ENCODE measurements at places on chromosomes 7 and 10. TPM values are rescaled to one million over a fixed set of nuclear protein-coding genes. Genes with fewer than 3 reads are reported as not detected.
A peak's percentile ranks its signal among the peaks of the same experiment; 100 is the strongest.

The TAS2R41 gene
- not detected for total RNA-seq

The EEPD1 gene
- 55.5 TPM for total RNA-seq

The POLR2J2 gene
- 16.6 TPM for total RNA-seq

The TSPAN15 gene
- total RNA-seq = 137 TPM

The CLCN1 gene
- total RNA-seq = 0.34 TPM

The DLX5 gene
- total RNA-seq = not detected

The MAGI2 gene
- 0.64 TPM for total RNA-seq

DNA sequence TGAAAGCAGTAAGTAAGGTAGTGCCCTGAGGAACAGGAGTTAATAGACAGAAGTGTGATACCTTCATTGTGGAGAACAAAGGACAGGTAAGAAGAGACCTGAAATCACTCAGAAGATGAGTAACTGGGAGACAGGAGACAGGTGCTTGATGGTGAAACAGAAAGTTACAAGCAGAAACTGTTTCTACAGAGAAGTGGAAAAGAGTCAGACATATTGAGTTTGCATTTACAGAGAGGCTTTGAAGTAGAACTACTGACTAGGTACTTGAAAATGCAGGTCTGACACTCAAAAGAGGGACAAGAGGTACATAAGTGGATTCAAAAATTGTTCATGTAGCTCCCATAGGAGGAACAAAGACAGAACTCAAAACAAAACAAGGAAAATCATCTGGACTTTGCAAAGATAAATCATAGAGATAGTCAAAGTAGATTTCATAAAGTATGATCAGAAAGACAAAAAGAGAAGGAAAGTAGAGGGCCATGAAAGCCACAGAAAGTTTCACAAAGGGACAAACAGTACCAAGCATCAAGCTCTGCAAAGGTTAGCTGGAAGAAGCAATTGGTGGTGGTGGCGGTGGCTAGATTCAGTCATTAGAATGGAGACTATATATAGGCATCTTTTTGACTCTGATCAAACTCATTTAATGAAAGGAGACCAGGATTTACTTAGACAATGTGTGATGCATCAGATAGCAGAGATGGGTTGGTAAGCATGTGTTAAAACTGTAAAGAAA is 198.4 kb downstream of the PCLO start:
- no peak for DNase-seq

GRCh38 chr7:131105799-131106680 is 221.6 kb upstream of the MKLN1 start:
- peak; percentile 75 for DNase-seq

GRCh38 chr10:91907914-91908336 is 1.4 kb downstream of the FGFBP3 start:
- no peak for DNase-seq

DNA sequence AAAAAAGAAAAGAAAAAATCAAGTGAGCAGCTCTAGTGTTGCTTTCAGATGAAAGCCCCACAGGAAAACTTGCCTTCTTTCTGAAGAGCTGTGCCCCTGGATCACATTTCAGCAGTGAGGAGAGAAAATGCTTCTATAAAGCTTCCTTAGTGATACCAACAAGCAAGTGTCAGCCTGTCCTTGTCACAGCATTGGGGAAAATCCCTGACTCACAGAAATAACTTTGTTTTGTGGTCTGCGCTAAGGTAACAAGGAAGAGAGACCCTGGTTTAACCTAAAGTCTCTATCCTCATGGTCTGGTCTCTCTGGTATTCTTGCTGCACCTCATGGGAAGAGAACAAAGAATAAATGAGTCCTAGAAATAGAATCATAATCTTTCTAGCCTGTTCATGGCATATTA is 885.2 kb upstream of the SORCS1 start:
- DNase-seq = no peak

GRCh38 chr7:36605261-36606051 is 118.8 kb downstream of the AOAH start:
- DNase-seq = peak; percentile 24

GRCh38 chr7:1819259-1819841 is 149.3 kb downstream of the ELFN1 start:
- no peak for DNase-seq

DNA sequence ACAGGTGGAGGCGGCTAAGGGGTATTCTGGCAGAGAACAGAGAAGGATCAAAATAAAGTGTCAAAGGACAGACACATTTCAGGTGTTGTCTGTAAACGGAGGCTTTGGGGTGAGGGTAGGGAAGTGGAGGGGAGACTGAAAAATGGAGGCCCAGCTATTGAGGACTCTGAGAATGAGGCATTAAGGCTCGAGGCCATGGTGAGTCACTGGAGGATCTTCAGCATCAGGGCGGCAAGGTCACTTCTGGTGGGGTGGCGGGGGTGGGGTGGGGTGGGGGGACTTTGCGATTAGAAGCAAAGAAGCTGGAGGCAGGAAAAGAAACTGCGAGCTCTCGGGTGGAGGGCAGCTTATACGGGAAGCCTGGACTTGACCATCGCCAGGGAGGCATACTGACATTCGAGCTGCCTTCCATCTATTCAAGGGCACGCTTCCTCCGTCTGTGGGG is 58.4 kb upstream of the PCGF5 start:
- peak; percentile 0 for DNase-seq

- DNase-seq = no peak
Observed at GRCh38 chr7:149156898-149157297, 9.6 kb downstream of the ZNF398 start.

DNA sequence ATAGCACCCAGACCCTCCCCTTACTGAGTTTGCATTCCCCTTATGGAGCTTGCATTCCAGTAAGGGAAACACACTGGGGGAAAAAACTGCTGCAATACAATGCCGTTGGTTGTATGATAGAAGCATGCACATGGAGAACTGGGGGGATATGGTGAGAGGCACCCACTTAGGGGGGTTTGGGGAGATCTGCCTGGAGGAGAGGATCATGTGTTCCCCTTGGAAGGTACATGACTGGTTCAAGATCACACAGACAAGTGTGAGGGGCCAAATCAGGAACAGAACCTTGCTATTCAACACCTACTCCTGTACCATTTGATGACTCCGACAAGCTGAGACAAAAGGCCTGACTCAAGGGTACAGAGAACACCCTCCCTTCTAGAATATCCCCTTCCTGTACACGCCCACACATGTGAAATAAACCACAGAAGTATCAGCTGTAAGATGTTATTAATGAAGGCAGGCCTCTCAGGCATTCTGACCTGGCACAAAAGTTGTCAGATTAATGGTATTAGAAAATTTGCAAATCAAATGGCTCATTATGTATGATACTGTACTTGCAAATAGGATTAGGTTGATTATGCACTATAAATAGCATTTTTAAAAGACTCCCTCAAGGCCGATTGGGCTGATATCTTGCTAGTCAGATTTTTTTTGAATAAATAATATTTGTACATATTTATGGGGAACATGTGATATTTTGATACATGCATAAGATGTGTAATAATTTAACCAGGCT is 122.2 kb downstream of the NPY start:
- DNase-seq = no peak

DNA sequence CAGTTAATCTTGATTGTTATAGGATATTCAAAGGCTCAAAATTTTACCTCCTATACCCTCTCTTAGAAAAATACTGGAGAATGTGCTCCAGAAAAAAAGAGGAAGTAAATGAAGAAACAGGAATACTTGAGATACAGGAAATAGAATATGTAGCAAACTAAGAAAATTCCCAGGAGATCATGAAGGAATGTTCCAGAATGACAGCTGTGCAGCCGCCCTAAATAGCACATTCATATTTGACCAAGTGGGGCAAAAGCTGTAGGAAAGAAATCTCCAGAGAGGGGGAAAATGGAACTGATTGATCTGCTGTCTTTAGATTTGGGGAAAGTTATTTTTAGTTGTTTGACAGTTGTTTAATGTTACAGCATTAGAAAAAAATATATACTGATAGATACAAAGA is 46.2 kb upstream of the ZEB1 start:
- DNase-seq = no peak

DNA sequence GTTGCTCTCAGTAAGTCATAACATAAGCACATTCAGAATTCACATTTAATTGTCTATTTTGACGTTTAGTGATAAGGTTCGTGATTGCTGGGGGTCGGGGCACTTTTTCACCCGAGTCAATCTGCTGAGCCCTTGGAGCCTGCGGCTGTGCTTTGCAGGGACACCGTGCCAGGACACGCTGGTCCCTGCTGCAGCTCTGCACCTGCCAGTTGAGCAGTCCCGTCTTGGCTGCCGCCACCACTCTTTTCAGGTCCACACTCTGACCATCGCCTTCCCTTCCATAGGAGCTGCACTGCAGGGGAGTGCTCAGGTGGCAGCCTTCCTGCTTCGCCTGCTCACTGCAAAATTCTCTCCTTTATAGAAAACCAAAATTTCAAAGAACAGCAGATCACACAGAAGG is 36.4 kb downstream of the CUL1 start:
- DNase-seq = no peak

- no peak for DNase-seq
Observed at GRCh38 chr7:54543051-54543488, 895 bp downstream of the VSTM2A start.

DNA sequence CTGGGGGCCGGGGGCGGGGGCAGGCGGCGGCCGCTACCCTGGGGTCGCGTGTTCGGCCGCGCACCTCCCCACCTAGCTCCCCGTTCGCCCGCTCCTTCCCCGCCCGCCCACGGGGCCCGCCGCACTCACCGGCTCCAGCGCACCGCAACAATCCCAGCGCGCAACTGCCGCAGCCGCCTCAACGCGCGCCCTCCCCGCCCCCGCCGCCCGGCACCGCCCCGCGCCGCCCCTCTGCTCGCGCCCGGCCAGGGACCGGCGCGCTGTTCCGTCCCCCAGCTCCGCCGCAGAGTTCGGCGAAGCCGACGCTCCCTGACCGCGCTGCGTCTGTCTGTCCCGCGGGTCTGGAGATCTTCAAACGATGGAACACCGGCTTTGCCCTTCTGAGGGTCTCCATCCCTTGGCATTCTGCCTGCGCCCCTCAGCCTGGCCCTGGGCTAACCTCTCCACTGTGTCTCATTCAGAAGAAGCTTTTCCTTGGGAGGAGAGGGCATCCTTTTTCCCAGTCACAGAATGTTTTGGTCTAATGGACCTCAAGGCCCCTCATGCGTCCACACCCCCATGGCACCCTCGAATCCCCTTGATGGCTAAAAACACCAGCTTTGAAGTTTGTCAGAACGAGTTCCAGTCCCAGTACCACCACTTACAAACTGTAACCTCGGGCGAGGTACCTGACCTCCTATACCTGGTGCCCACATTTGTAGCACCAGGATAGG is at the start of gene NT5C2:
NT5C2 (minus strand) TSS at position 166 of the 713 bp plus-strand sequence. CDS start 18,314 bp downstream, outside the sequence.
- DNase-seq = peak; percentile 79

GRCh38 chr10:84008878-84009277 is 130.4 kb upstream of the GHITM start:
- peak; percentile 33 for DNase-seq

DNA sequence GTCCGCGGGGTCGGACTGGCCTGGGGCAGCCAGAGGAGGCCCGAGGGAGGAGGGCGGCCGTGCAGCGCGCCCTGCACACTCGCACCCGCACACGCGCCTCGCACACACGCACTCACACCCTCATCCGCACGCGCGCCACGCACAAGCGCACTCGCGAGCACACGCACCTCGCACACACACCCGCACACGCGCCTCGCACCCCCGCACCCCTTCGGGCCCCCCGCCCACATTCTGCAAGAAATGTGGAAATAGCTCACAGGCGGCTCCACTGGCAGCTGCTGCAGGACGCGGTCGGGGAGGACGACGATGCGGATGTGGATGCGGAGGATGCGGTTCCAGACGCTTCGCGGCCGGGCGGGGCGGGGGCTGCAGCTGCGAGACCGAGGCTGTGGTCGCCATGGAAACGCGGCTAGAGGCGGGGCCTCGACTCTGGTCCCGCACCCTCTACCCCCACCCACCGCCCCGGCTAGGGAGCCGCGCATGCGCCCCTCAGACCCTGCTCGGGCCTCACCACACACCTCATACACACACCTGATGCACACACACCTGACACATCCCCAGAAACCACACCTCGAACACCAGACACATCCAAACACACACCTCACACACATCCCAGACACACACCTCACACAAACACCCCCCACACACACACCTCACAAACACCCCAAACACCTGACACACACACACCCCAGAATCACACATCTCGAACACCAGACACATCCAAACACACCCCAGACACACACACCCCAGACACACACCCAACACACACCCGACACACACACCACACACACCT is at the start of gene CALY:
CALY (minus strand) TSS at position 320 of the 793 bp plus-strand sequence. CDS start 7,907 bp downstream, outside the sequence.
- peak; percentile 25 for DNase-seq

GRCh38 chr10:116775488-116776400 is 33.4 kb upstream of the HSPA12A start:
- no peak for DNase-seq

DNA sequence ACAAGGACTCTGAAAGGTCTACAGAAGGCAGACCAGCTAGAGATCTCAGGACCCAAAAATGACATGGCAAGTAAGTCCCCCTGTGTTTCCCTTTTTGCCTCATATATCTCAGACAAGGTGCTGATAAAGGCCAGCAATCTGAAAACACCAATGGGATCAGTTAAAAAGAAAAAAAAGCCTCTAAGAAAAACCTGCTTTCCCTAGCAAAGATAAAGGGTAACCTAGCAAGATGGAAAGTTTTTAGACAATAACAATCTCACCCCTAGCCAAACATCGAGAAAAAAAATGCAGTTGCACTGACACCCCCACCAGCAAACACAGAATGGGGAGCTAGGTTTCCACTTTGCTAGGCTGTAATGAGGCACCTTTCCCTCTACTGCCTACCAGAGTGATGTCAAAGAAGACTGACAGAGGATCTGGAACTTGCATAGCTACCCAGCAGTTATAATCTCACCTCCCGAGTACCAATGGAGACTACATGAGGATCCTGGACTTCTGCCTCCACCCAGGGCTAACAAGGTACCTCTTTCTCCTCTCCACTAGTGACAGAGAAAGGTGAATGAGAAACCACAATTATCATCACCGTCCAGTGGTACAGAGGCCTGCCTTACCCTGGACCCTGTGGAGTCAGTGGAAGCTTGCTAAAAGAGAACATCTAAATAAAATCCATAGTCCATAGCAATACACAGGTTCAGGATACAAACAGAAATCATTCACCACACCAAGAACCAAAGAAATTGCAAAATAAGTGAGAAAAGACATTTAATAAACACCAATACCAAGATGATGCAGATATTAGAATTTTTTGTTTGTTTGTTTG is 240.8 kb downstream of the ARHGAP12 start:
- DNase-seq = no peak

DNA sequence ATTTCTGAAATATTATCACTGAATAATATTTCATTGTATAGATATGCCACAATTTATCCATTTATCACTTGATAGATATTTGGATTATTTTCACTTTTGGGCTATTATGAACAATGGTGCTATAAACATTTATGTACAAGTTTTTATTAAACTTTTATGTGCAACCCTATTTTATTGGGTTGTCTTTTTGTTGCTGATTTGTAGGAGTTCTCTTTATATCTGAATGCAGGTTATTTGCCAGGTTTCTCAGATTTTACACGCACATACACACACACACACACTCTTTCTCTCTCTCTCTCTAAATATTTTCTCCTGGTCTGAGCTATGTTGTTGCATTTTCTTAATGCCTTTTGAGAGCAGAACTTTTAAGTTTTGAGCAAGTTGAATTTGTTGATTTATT is 36.2 kb downstream of the ADK start:
- DNase-seq = no peak

Measured in Calu3 (cell line).